Aortic smooth muscle cell (primary cell): ENCODE measurements at places on chromosomes 4 and X. TPM values are rescaled to one million over a fixed set of nuclear protein-coding genes. Genes with fewer than 3 reads are reported as not detected.

Gene RASL11B
- total RNA-seq = 0.06 TPM in 1 of 2 replicates, not detected in the other

Gene EDNRA
- total RNA-seq = 8.1 and 10.7 TPM in 2 replicates

Gene RBM46
- under 0.01 TPM in 1 of 2 replicates, not detected in the other for total RNA-seq

Gene HCCS
- total RNA-seq = 21.3 and 23.3 TPM in 2 replicates

Gene DUX4
- not detected in 2 replicates for total RNA-seq

Gene PNMA3
- 0.06 TPM in 1 of 2 replicates, not detected in the other for total RNA-seq

Gene PCDH10
- total RNA-seq = 26.4 and 50.9 TPM in 2 replicates

Gene NIPAL1
- total RNA-seq = 0.13 and 0.25 TPM in 2 replicates

Gene MAGEA2B
- not detected in 2 replicates for total RNA-seq

Gene USP51
- total RNA-seq = 1.2 and 1.5 TPM in 2 replicates

Gene PRDX4
- 237 and 304 TPM in 2 replicates for total RNA-seq

Gene CFI
- total RNA-seq = 5.2 and 9.3 TPM in 2 replicates

Gene KLB
- total RNA-seq = under 0.01 and 0.06 TPM in 2 replicates

Gene PNMA5
- total RNA-seq = not detected in 2 replicates
